Left kidney (tissue), 8 donors: ENCODE measurements at places on chromosomes 7 and 10. TPM values are rescaled to one million over a fixed set of nuclear protein-coding genes. Genes with fewer than 3 reads are reported as not detected.
A peak's percentile ranks its signal among the peaks of the same experiment; 100 is the strongest.

The OR2A12 gene
- polyA plus RNA-seq: 0.05 TPM

DNA sequence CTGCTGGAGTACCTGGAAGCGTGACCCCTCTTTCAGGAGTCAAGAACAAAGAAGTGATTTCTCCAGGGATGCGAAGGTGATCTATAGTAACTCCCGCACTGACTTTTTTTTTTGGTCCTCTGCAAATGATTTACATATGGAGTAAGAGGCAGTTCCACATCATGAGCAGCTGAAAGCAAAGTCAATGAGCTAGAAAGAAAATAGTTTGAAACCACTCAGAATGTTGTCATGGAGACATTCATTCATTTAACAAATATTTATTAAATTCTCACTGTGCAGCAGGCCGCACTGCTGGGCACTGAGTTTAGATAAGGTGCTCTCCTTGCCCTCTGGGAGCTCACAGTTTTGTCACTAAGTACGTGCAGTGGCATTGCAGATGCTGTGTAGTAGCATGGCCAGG is 206.7 kb downstream of the CAMK1D start:
- DNase-seq: peak; percentile 64

DNA sequence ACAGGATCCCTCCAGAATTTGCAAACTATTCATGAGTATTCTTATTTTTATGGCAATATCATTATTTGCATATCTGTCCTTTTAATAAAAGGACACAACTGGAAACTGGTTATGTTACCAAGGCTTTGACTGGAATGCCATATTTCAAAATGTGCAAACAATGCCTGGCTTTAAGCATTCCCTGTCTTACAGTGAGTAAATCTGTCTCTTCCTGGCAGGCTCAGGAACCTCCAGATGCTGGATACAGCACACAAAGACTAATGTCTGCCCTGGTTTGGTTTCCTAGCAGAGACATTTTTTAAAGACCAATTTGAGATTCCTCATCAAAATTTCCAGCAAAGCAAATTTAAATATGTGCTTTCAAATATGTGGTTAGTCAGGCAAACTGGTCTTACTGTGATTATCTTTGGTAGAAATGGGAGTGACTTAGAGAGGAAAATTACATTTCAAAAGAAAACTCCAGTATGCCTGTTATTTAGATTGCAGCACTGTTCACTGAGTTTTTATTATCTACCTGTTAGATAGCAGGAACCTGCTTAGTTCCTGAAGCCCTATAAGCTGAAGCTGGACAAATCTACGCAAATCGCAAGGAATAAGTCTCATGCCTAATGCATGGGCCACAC is 31.3 kb downstream of the RNF216 start:
- no peak for DNase-seq

DNA sequence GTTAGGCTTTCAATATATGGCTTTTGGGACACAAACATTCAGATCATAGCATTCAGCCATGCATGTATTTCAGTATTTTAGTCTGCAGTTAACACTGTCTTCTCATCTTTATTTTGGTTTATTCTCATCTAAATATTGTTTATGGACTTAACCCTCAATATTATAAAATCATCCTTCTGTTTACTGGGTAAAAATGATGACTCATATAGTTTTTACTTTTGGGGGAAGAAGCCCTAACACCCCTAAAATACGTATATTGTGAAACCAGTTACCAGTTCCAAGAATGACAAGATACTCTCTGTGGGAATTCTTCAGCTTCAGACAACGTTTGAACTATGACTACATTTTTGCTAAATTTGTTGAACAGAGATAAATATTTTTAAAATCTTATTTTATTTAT is 505.4 kb downstream of the LRMDA start:
- DNase-seq: no peak
